ENCODE measurements at places on chromosomes 7 and 10. TPM values are rescaled to one million over a fixed set of nuclear protein-coding genes. Genes with fewer than 3 reads are reported as not detected.

DNA sequence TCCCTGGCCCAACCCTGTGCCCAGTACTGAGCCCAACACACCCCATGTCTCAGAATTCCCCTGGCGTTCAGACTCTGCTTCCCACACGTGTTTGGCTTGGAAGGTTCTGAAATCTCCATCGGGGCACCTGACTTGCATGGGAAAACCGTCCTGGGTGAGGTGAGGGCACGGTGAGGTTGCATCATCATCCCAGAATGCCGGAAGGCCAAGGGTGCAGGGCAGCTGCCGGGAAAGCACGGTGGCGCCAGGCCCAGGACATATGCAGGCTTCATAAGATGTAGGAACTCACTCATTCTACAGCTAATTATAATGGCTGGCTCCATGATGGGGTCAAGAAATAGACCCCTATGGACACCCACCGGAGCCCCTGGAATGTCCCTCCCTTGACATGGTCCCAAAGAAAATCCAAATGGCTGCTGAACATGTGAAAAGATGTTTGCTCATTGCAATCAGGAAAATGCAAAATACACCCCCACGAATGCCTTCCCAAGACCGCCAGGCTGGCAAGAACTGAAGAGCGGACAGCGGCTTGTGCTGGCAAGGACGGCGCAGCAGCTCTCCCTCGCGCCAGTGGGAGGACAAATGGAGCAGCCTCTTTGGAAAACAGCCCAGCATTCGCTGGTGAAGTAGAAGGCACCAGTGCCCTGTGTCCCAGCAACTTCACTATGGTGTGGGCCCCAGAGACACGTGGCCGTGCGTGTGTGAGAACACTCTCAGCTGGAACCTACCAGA lies 2.3 kb downstream of the KNDC1 start:
- no peak overlapping the region for H3K27ac ChIP-seq
- no peaks in the 10 kb centered on the region for H3K36me3 ChIP-seq
- peaks cover 30% of the 10 kb centered on the region for H3K27me3 ChIP-seq
- DNase-seq = peak; percentile 80
- H3K4me3 ChIP-seq = no peak overlapping the region
- H3K4me1 ChIP-seq = peaks cover 7% of the 10 kb centered on the region

- H3K4me1 ChIP-seq = no peaks in the 10 kb centered on the region
- H3K4me3 ChIP-seq = no peak overlapping the region
- no peak overlapping the region for H3K27ac ChIP-seq
- H3K36me3 ChIP-seq = no peaks in the 10 kb centered on the region
- no peaks in the 10 kb centered on the region for H3K27me3 ChIP-seq
Measured at GRCh38 chr7:71636329-71636728, 504.4 kb downstream of the GALNT17 start.

- peaks cover 3% of the 10 kb centered on the region for H3K4me1 ChIP-seq
- no peaks in the 10 kb centered on the region for H3K27me3 ChIP-seq
- no peak for DNase-seq
- H3K4me3 ChIP-seq = no peak overlapping the region
Measured at GRCh38 chr10:11586170-11586569, 25.3 kb downstream of the USP6NL start.

DNA sequence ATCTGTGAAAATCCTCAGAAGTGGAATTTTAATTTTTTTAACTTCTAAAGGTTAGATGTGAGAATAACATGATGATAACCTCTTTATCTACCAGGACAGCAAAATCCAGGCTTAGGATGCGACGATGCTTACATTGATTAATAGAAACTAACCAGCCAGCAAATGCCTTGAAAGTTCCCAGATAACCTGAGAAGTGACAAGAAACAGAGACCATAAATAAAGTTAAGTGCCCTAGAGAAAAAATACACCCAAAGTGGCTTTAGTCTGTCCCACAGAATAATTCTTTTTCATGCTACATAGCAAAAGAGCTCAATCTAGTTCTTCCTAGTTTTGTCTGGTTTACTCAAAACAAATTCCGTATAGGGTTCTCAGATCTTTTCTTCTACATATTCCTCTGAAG lies 262.7 kb downstream of the WDR11 start:
- no peak for DNase-seq
- H3K27ac ChIP-seq = peak overlapping the region; percentile 14
- H3K4me3 ChIP-seq = no peak overlapping the region
- no peaks in the 10 kb centered on the region for H3K4me1 ChIP-seq
- H3K27me3 ChIP-seq = no peaks in the 10 kb centered on the region
- no peaks in the 10 kb centered on the region for H3K36me3 ChIP-seq

The HDAC9 gene
- total RNA-seq = 52.4 TPM

The LARP4B gene
- 126 TPM for total RNA-seq

The EBF3 gene
- total RNA-seq = 0.20 TPM

The ANKRD1 gene
- 156 TPM for total RNA-seq

DNA sequence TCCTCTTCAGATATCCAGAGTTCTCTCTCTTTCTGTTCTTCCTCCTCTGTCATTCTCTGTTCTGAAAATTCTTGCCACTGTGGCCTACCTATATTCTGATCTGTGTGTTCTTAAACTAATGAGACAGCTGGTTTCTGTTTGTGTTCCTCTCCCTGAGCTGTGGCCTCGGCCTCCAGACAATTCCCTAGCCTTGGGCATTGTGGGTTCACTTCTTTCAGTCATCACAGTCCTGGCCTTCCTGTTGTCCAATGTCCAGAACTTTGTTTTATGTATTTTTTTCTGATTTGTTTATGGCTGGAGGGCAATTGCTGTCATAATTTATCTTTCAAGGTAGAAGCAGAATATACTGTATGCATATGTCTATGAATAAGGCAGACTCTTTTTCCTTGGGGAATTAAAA lies 173.2 kb upstream of the MTPN start:
- DNase-seq = no peak
- no peaks in the 10 kb centered on the region for H3K4me1 ChIP-seq
- no peaks in the 10 kb centered on the region for H3K36me3 ChIP-seq

The MINPP1 gene
- total RNA-seq = 15.4 TPM

GRCh38 chr10:102376901-102377300 lies 18.6 kb upstream of the NFKB2 start:
- H3K27me3 ChIP-seq = no peaks in the 10 kb centered on the region
- no peak overlapping the region for H3K27ac ChIP-seq
- no peak for DNase-seq
- no peak overlapping the region for H3K4me3 ChIP-seq
- H3K4me1 ChIP-seq = no peaks in the 10 kb centered on the region
- H3K36me3 ChIP-seq = peaks cover 98% of the 10 kb centered on the region

The CTAGE8 gene
- 4.9 TPM for total RNA-seq

- peak; percentile 92 for DNase-seq
- H3K4me1 ChIP-seq = peaks cover 45% of the 10 kb centered on the region
- H3K4me3 ChIP-seq = peak overlapping the region; percentile 60
- no peaks in the 10 kb centered on the region for H3K27me3 ChIP-seq
Measured at GRCh38 chr10:101066146-101066895, 4.5 kb downstream of the KAZALD1 start.

The SLC16A9 gene
- 1.8 TPM for total RNA-seq

DNA sequence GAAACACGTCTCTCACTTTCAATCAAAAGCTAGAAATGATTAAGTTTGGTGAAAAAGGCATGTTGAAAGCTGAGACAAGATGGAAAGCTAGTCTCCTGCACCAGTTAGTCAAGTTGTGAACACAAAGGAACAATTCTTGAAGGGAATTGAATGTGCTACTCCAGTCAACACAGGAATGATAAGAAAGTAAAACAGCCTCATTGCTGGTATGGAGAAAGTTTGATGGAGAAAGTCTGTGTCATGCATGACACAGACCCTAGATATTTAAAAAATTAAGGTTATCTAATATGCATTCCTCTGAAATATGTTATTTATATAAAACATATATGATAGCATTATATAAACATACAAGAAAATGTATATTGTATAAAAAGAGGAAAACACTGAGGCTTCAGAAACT lies 699.4 kb upstream of the FZD8 start:
- H3K4me1 ChIP-seq = no peaks in the 10 kb centered on the region
- no peaks in the 10 kb centered on the region for H3K27me3 ChIP-seq
- DNase-seq = no peak

The ANXA8L1 gene
- total RNA-seq = 34.6 TPM

The FGFR2 gene
- 58.7 TPM for total RNA-seq

The GGCT gene
- total RNA-seq = 25.6 TPM

The KAZALD1 gene
- 8.4 TPM for total RNA-seq

The MET gene
- 69.6 TPM for total RNA-seq

- H3K4me1 ChIP-seq = no peaks in the 10 kb centered on the region
- H3K36me3 ChIP-seq = no peaks in the 10 kb centered on the region
- H3K27me3 ChIP-seq = no peaks in the 10 kb centered on the region
- no peak overlapping the region for H3K27ac ChIP-seq
- no peak for DNase-seq
Measured at GRCh38 chr7:25775999-25776743, 375.8 kb upstream of the NFE2L3 start.

- H3K4me3 ChIP-seq = no peak overlapping the region
- no peaks in the 10 kb centered on the region for H3K4me1 ChIP-seq
- H3K27me3 ChIP-seq = no peaks in the 10 kb centered on the region
Measured at GRCh38 chr7:94055963-94056362, 51.8 kb upstream of the BET1 start.

The GTF2IRD1 gene
- 30.5 TPM for total RNA-seq

GRCh38 chr7:57179776-57180415 lies 47.7 kb upstream of the ZNF479 start:
- DNase-seq = peak; percentile 62
- H3K36me3 ChIP-seq = no peaks in the 10 kb centered on the region

DNA sequence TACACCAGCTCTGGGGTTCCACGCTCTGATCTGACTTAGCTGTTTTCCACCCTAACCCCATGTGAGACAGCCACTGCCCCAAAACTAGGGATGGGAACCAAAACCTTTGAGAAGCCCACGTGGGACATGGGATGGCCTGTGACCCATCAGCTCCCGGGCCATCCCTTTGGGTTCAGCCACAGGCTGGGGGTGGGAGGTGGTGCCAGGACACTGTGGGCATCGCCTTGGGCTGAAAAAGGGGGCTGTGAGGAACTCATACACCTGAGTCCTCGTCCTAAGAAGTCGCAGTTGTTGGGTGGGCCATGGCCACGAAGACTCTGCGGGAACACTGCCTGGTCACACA lies 379.1 kb downstream of the DNAJB6 start:
- H3K27ac ChIP-seq = no peak overlapping the region
- no peaks in the 10 kb centered on the region for H3K4me1 ChIP-seq
- H3K4me3 ChIP-seq = no peak overlapping the region
- H3K36me3 ChIP-seq = no peaks in the 10 kb centered on the region
- no peaks in the 10 kb centered on the region for H3K27me3 ChIP-seq
- DNase-seq = no peak

The TMEM139 gene
- 25.1 TPM for total RNA-seq

The VPS37D gene
- total RNA-seq = 1.4 TPM

DNA sequence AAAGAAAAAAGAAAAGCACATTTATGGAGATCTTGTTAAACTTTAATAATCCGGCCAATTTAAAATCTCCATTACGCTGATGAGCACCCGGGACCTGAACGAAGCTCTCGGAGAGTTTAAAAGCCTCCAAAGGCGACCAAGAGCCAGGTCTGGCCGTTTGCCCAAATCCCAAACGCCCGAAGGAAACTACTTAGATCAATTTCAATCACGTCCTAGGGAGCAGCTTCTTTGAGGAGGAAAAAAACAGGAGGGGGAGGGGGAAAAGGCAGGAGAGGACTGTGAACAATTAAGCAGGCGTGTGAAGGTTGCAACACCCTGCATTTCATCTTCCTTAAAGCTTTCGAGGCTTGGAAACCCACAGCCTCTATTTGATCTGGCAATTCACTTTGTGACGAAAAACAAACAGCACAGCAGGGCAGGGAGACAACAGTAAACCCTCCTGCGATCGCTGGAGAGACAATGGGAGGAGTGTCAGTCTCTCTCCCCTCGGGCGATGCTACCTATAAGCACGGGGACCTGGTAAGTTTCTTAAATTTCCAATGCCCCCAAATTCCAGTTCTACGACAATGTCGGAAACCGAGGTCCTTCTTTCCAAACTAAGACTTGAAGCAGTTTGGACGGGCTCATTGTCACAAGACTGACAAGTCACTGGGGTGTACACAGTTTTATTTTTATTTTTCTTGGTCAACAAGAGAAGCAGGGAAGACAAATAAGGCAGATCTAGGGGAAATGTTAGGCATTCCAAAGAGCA lies 1.2 kb downstream of the KLF6 start:
- peak overlapping the region; percentile 89 for H3K4me3 ChIP-seq
- no peaks in the 10 kb centered on the region for H3K27me3 ChIP-seq
- peak overlapping the region; percentile 100 for H3K27ac ChIP-seq
- no peak for DNase-seq

Measured in upper lobe of right lung (tissue), 1 donor.